ENCODE measurements at places on chromosomes 4 and X.

GRCh38 chr4:173917255-173917960 is 366.1 kb downstream of the FBXO8 start:
- DNase-seq, result no peak

DNA sequence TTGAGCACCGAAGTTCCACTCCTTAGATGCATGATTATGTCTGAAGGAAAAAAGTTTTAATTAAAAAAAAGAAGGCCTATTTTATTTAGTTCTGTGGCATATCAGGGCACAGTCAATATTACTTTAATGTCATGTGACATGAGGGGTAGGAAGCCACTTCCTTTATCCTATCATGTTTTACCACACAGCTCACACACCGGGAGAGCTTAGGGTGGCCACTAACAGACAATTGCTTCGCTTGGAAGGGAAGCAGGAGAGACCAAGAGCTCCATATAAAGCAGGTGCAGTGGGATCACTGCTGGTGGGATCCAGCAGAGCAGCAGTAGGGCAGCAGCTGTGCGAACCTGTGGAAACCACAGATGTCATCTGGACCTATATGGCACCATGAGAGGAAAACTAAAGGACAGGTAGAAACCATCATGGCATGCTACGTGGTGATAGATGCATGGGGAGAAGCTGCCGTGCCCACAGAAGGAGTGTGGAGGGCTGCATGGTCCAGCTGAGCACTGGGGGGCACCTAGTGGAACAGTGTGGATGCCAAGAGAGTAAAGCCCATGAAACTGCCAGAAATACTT is 52.0 kb downstream of the DTHD1 start:
- no peak for DNase-seq

DNA sequence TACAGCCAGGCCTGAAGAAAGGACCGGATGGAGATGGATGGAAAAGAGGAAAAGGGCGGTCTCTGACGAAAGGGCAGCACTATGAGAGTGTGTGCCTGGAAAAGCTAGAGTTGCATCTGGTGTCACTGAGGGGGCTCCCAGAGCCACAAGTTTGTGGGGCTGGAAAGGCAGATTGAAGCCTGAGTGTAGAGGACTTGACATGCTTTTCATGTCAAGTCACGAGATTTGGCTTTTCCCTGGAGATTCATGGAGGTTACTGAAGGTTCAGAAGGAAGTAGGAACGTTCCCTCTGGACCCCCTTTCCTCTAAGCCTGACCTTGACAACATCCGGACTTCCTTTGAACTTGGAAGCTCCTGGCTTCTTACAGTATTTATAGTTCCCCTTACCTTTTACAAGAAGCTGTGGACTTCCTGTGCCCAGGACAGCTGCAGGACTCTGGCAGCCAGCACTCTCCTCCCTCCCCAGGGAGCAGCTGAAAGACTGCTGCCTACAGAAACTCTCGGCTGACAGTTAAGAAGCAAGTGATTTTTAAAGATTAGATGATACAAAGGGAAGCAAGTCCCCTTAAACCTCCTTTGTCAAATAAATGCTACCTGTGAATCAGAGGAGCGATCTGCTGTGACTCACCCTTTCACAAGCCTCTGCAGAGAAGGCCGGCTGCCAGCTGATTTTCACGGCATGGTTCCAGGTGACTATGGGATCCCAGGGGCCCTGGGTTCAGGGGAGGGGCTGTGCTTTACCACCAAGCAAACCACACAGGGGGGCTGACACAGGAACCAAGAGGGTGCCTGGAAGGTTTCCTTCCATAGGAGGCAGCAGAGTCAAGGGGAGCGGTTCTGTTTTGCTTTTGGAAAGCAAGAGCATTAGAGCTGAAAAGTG is 72.9 kb upstream of the STIM2 start:
- DNase-seq, result peak; percentile 34

GRCh38 chrX:87338510-87338909 is 179.1 kb upstream of the KLHL4 start:
- DNase-seq, result no peak

- DNase-seq, result no peak
These were observed 23.5 kb downstream of the GAB3 start for GRCh38 chrX:154727418-154727817.

DNA sequence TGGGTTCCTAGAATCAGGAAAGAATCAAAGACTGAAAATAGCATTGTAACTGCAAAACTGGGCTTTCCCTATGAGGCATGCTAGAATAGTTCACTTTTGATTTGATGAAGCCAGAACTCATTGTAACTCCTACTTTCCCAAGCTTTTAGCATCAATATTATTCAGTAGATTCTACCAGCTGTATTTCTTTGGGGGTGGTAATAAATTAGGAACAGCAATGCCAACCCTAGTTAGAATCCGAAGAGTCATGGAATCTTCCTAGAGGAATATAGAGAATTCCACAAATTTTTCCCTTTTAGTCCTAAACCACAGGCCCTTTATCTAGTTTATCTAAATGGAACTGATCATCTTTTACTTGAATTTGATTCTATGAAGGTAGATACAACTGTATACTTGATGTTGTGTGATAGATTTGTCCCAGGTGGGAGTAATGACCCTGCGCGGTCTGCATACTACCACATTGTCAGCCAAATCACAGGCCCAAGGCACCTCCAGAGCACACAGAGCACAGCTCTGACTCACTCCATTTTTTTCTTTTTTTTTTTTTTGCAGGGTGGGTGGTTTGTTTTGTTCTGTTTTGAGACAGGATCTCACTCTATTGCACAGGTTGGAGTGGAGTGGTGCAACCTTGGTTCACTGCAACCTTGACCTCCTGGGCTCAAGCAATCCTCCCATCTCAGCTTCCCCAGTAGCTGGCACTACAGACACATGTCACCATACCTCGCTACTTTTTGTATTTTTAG is 66.6 kb downstream of the EDNRA start:
- DNase-seq, result no peak

- DNase-seq, result no peak
These were observed 1330.6 kb upstream of the ADGRL3 start for GRCh38 chr4:59869559-59869958.

- no peak for DNase-seq
These were observed 13.7 kb upstream of the AREG start for GRCh38 chr4:74431113-74431826.

DNA sequence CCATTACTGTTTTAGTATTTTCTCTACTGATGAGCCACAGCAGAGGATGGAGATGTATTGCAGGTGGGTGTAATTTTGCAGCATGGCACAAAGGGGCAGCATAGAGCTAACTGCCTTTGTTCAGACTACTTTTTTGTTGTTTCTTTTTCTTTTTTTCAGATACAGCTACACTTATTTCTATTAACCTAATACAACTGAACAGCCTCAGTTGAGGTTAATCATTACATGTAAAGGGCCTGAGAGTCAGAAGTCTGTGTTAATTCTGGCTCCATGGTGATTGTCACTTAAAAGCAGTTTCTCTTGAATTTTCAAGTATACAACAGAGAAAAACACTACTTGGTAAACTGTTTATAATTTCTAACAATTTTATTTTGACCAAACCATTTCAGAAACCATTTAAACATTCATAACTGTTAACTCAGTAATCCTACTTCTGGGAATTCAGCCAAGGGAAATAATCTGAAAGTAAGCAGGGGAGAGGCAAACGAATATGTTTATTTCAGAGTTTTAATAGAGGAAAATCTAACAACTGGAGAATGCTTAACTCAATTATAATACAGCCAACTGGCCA is 13.9 kb upstream of the PPEF2 start:
- peak; percentile 13 for DNase-seq

DNA sequence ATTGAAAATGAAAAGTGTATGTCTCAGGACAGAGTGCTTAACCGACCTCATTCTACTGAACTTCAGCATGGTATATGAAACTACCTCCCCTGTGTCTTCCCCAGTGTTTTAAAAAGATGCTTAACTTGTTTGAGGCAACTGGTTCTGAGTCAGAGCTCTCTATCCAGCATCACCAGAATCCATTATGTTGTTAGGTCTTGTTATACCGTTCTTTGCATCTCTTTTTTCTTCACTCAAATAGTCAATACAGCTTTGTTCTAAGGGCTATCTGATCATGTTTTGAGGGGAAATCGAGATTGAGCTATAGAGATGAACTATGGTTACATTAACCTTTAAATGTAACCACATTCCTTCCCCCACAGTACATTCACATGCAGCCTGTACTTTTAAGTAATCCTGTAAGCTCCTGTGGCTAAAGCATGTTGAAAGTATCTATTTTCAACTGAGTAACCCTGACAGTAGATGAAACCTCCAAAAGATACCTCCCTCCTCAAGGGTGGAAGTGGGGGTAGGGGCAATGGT is 514.4 kb downstream of the RPA4 start:
- no peak for DNase-seq

Data from NCI-H1694 (cell line).